Stimulated activated CD4-positive, alpha-beta T cell treated with anti-CD3 and anti-CD28 coated beads, Interleukin-15, amount 100 ng/mL, for 48 hours (primary cell): ENCODE measurements at places on chromosomes 1 and 21.

DNA sequence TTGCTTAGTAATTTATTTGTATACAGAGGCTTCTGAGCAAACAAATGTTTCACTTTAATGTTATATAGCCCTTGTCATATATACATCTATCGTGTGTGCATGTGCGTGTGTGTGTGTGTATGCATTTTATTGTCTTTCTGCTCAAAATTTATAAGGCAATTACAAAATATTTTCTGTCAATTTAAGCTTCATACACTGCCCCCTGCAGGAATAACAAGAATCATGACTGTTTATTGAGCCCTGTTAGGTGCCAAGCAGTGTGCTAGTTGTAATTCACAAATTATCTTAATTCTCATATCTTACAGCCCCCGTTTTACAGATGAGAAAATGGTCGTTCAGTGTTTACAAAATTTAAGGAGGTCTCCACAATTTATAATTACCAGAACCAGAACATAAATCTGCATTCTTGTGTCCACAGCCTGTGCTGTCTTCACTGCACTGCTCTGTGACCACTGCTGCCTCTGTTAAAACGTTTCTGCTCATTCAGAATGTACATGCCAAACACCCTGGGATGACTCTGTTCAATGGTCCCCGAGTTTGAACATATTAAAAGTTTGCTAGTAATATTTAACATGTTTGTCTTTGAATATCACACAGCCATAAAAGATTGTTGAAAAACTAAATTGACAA is 181.3 kb downstream of the ATP6V1G3 start:
- no peak for DNase-seq

DNA sequence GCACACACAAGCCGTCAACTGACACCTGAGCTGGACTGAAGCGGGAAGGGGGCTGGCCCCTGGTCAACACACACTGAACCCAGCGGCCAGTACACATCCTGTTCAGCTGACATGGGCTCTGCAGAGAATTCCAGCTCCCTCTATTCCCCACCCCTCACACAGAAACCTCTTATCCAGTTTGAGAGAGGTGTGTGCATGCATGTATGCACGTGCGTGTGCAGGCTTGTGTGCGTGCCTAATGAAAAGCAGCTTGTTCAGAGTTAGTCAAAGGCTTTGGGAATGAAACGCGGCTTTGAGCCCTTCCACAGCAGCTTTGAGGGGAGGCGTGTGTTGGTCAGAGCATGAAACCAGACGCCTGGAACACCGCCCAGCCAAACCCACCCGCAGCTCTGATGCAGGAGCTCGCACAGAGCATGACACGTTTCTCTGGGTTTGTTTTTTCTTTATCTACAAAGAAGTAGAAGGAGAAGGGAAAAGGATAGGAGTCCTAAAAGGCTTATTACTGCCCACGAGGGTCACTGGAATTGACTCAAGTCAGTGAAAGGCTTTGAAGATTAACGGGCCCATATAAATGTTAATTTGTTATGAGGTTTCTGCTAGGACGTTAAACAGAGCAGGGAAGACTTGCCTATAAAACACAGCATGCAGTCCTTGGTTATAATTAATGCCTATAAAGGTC is 184.2 kb downstream of the ETS2 start:
- no peak for DNase-seq

DNA sequence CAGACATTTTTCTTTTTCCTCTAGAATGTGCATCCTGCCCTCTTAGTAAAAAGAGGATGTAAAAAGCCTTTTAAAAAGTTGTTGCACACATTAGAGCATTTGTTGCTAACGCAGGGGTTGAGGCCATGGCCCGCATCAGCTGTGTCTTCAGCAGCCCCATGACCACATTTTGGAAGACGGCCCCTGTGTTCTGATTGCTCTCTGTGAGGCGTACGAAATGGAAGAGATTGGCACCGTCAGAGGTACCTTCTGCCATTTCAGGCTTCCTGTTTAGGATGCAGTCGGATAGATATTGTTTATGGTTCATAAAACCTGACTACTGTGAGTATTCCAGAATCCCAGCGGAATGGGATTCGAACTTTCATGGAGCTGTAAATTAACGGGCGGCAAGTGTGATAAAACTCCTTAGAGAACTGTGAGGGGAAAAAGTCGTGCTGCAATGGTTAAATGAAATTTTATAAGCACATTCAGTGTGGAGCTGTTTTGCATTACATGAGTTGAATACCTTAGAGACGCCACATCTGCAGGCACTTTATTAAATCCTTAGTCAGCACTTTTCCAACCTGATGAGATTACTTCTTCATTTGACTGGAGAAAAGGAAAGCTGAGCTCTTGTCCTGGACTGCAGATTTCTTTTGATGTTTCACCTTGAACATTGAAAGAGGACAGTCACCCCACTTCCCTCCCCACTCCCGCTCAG is 273.9 kb downstream of the TM2D1 start:
- DNase-seq: no peak

DNA sequence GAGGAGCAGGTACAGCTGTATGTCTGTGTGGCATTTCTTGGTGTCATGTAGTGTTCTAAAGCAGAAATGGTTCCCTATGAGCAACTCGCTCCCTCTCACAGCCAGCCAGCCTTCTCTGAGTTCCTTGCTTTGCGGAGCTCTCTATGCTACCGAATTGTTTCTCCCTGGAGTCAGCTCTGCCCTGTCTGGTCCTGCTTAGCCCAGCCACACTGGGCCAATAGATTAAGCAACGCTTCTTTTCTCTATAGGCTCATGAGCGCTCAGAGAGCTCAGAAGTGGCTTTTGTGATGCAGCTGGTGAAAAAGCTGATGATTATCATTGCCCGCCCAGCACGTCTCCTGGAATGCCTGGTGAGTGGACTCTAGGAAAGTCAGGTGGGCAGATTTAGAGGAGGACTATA is 113.1 kb downstream of the PIK3R3 start:
- no peak for DNase-seq

DNA sequence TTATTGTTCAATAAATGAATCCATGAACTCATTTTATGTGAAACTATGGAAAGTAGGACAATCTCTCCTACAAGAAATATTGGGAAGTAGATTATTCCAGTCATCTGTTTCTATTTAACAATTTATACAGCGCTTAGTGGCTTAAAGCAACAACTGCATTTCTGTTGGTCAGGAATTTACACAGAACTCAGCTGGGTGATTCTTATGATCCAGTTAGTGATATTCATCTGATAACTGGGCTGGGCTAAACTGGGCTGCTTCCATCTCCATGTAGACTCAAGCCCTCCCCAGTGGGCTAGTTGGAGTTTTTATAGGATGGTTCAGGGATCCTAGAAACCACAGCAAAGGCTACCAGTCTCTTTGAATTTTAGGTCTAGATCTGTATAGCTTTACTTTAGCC is 497.9 kb upstream of the NEGR1 start:
- no peak for DNase-seq

GRCh38 chr21:34345892-34346291 is 17.9 kb upstream of the KCNE2 start:
- no peak for DNase-seq

GRCh38 chr1:22900451-22900850 is 72.2 kb downstream of the LACTBL1 start:
- no peak for DNase-seq

- DNase-seq: no peak
Observed at GRCh38 chr1:7526196-7526866, 244.8 kb upstream of the VAMP3 start.

DNA sequence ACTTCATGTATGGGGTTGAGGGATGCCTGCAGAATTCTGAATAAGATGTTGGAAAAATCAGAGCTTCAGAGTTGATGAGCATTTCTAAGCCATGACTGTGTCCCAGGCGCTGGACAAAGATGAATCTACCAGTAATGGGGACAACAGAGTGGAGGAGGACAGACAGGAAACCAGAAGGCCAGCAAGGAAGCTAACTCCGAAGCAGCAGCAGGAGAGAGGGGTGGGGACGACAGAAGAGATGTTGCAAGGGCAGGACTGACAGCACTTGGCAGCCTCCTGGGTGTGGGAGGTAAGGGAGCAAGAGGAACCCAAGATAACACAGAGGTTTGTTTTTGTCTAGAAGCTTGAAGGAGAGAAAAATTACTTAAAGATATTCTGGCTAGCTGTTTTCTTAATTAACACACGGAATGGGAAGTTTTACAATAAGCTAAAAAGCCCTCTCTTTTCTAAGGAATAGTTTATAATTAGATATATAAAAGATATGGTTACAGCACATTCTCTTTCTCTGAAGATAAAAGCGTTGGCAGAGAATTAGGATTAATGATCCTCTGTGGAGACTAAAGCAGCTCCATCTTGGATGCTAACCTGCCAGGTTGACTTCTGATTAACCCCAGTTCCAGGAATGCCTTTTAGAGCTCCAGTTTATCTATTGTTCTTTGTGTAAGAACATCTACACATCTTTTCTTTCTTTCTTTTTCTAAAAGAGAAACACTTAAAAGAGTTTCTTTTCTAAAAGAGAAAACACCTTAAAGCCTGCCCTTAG is 92.7 kb downstream of the TENT5C start:
- DNase-seq: no peak

DNA sequence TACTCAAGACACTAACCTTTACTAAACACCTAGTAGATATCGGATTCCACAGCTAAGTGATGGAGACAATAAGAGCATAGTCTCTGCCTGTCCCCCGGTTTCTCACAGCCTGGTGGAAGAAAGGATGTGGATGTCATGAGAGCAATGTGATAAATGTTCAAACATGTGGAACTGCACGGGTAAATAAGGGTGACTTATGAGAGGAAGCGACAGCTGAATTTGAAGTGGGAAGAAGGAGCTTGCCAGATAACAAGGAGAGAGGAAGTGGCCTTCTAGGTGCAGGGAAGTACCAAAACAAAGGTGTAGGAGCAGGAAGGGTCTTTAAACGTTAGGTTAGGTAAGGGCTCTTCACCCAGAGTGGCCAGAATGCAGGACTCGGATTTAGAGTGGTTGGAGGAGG is 178.6 kb upstream of the NRIP1 start:
- no peak for DNase-seq

- DNase-seq: no peak
Observed at GRCh38 chr1:7339953-7340352, 431.1 kb upstream of the VAMP3 start.

- no peak for DNase-seq
Observed at GRCh38 chr1:53688381-53689102, 50.4 kb downstream of the GLIS1 start.

GRCh38 chr1:145997016-145997717 is 788 bp upstream of the TXNIP start:
- peak; percentile 30 for DNase-seq

DNA sequence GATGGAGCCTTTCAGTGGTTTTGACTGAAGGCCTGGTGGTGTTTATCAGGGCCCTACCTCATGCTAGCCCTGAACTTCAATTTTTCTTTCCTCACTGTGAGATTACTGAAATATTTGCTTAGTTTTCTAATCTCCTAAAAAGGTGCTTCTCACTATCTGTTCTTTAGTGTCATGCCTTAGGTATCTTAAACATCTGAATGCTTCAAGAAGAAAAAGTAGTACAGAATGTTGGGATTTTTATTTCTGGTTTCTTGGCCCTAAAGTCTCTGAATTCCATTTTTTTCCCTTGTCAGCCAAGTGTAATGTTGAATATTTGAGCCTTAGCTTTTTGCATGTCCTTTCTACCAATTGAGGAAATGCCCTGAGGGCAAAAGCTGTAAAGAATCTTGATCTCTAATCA is 47.9 kb upstream of the PRKACB start:
- DNase-seq: no peak

DNA sequence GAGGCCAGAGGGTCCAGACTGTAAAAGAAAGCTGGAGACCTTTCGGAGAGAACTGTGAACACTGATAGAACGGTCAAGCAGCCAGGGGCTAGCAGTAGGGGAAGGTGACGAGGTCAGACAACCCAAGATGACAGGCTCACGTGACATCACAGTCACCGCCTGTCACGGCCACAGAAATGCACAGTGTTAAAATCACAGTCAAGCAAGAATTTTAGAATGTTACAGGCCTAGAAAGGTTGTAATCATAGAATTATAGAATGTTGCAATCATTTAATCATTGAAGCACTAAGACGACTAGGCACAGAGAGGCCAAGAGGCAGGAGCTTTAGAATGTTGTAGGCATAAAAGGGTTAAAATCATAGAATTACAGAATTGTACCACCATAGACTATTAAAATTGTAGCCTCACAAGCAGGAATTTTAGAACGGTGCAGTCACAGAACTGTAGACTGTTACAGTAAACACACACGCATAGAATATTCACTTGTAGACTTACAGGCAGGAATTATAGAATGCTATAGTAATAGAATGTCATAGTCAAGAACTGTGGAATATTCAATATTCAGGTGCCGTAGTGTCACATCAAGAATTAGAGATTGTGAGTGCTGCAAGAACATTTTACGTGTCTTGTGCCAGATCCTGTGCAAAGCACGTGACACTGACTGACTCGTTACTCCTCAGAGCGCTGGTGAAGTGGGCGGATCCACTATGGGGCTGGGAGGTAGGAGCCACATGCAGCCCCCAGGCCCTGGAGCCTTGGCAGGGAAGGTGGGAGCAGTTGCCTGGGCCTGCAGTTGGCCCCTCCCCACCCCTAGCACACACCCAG is 118.1 kb downstream of the EPHB2 start:
- no peak for DNase-seq

GRCh38 chr1:180521474-180522212 is 19.3 kb upstream of the ACBD6 start:
- no peak for DNase-seq

- DNase-seq: no peak
Observed at GRCh38 chr1:61222240-61222639, 139.9 kb downstream of the NFIA start.

GRCh38 chr1:149906570-149907075 is 7.3 kb downstream of the BOLA1 start:
- DNase-seq: no peak

- no peak for DNase-seq
Observed at GRCh38 chr1:221335161-221336101, 406.5 kb downstream of the DUSP10 start.

- DNase-seq: no peak
Observed at GRCh38 chr1:230797942-230798365, 50.8 kb downstream of the CAPN9 start.

GRCh38 chr1:205455581-205456382 is at the start of gene BLACAT1:
Gene BLACAT1 (minus strand): TSS chr1:205456045.
- no peak for DNase-seq

GRCh38 chr1:163068716-163069115 is 445 bp upstream of the RGS4 start:
- no peak for DNase-seq

DNA sequence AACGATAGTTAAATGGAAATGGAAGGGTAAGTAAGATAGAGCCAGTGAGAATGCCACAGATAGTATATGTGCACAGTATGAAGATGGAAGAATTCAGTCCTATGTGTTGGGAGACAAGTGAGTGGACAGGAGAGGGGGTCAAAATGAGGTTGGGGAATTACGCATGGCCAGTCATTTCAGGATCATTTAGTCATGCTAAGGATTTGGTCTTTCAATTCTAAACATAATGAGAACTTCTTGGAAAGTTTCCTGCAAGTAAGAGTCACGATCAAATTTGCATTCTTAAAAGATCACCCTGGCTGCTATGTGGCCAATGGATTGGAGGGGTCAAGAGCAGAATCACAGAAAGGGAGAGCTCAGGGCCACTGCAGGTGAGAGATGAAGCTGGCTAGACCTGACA is 64.0 kb upstream of the KCNK2 start:
- DNase-seq: no peak

DNA sequence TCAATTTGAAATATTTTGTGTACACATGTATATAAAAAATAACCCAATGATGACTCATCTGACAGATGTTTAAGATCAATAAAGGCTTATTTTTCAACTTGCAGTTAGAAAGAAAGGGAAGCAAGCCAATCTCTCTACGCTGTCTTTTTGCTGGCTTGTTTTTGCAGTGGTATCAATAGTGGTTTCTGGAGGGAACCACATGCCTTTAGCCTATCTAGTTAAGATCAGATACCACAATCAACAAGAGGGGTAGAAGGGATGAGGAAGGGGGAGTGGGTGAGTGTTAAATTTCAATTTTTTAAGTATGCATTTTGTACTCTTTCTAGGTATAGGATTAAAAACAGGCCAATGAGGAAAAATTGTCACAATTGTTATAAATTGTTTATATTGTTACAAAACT is 276.2 kb downstream of the KCNH1 start:
- DNase-seq: no peak
